ENCODE measurements at places on chromosomes 6 and 20.

DNA sequence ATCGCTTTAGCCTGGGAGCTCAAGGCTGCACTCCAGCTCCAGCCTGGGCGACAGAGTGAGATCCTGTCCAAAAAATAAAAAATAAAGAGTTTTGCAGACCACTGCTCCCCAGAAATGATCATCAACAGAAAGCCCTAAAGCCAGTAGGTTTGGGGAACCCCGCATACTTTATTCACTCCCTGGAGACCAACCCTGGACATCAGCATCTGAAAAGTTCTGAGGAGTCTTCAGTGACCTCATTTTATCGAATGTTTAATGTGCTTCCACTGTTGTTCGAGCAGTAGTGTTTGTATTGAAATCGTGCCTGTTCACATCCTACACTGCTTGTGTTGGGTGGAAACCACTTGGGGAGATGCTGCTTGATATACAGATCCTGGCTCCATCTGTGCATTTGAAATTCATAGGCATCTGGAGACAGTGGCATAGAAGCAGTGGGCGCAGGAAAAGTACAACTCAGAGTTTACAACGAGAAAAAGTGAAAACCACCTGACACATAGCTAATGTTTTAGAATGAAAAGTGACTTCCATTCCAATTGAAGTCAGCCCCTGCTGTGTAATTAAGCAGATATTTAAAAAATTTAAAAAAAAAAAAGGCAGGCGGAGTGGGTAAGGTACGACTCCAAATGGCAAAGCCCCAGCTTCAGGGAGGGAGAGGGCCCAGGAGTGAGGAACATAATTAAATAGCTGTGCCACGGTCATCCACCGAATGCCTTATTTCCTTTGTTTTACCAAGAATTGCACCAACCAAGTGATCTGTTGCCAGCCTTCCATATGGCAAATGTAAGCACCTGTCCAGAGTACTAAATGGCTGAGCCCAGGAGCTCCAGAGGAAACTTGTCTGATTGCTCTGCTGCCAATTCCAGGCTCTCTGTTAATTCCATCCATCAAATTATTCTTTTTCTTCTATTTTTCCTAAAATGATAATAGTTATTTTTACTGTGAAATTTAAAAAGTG is 100.4 kb upstream of the NAA20 start:
- no peak for DNase-seq

DNA sequence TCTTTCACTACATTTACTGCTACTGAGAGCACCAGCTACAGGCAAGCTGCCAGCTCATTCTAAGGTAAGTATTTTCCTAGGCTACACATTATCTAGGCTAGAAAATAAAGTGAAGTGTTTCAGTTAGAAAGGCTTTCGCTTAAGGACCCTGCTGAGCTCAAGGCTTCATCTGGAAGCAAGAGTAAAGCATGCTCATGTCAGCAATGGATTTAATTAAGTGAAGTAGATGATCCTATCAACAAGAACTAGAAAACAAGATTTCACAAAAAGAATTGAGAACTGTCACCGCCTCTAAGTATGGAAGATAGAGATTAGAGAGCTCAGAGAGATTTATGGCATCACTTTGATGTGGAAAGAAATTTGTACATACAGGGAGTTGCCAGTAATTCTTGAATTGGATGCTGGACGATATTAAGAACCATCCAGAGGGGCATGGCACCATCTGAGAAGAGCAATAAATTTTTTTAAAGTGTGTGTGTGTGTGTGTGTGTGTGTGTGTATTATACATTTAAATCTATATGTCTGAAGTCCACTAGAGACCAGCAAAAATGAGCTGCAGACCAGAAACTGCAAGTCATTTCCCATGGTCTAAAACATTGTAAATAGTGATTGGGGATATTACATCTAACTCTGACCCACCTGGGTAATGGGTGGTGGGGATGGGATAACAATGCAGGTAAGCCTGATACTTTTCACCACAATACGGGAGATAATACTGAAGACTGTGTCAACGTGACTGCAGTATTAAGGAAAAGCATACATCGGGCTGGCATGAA is 105.2 kb upstream of the MAP7 start:
- no peak for DNase-seq

- no peak for DNase-seq
These were observed 2.5 kb upstream of the HEY2 start for GRCh38 chr6:125746731-125747588.

DNA sequence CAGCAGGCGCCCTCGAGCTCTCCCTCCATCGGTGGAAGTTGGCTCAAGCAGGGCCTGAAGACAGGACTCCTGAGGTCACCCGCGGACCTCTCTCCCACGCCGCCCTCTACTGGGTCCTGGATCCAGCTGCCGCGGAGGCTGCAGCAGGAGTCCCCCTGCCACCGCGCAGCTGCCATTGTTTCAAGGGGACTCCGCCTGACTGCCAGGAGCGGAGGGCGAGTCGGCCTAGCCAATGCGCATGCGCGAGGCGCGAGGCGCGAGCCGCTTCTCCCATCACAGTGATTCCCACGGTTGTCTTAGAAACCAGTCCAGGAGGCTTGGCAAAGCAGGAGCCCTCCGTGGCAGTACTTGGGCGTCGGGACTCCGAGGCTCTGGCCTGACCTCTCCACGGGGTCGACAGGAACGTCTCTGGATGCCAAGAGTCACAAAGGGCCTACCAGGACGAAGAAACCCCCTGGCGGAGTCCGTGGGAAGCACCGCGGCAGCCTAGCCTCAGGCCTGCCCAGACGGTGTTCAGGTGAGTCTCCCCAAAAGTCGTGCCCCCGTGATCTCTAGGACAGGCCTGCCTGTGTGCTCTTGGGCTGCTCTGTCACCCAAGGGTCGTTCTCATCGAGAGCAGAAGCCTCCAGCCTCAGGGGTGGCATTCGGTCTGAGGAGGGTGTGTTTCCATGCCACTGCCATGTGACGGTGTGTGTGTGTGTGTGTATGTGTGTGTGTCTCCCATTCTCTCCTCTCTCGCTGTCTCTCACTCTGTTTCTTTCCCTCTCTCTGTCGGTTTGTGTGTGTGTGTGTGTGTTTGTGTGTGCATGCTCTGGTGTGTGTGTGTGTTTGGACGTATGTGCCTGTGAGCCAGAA is 290.6 kb upstream of the ZNF337 start:
- peak; percentile 32 for DNase-seq

- DNase-seq, result no peak
These were observed 26.7 kb downstream of the NTSR1 start for GRCh38 chr20:62735331-62735821.

DNA sequence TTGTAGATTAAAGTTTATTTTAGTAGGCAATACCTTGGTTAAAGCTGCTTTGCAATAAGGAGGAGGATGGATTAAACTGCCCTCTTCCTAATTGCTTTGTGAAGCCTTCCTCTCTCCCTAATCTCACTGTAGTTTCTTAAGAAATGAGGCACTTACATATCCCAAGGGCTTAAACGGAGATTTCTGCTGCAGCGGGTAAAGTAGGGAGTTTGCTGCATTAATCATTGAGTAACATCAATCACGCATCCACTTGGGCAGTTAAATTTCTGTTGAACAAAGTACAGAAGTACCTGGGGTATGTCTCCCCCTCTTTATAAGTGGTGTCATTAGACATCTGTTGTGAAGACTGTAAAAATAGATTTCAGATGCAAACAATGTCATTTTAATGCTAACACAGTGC is 29.5 kb upstream of the ARID1B start:
- DNase-seq, result no peak

GRCh38 chr6:41704656-41705310 is 30.6 kb downstream of the TFEB start:
- DNase-seq, result no peak

DNA sequence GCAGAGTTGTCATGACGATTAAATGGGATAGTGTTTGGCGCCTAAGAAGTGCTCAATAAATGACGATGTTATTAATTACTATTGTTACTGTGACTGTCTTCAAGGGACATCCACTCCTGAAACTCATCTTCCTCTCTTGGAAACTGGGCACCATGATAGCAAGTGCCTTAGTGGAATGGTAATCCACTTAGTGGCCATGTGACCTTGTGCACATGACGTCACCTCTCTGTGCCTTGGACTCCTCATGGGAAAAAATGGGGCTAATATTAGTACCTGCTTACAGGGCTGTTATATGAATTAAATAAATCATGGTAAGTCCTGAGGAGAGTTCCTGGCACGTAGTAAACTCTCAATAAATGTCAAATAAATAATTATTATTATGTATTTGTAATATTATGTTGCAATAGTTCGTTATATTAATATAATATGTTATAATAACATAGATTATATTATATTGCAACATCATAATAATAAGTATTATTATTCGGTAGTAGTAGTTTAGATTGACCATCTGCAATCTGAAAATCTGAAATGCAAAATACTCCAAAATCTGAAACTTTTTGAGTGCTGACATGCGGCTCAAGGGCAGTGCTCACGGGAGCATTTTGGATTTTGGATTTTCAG is 40.9 kb downstream of the EYA2 start:
- no peak for DNase-seq

DNA sequence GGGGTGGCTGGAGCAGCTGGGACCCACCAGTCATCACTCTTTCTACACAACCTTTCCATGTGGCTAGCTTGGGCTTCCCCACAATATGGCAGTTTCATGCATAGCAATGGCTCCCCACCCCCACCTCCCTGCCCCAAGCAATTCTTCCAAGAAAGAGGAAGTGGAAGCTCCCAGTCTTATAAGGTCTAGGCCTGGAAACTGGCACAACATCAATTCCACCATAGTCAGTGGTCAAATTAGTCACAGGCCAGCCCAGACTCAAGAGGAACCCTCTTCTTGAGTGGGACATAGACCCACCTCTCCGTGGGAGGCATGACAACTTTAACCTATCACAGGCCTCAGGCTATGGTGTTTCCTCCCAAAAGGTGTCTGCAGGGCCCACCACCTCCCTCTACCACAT is 17.7 kb downstream of the TGM6 start:
- DNase-seq, result no peak

DNA sequence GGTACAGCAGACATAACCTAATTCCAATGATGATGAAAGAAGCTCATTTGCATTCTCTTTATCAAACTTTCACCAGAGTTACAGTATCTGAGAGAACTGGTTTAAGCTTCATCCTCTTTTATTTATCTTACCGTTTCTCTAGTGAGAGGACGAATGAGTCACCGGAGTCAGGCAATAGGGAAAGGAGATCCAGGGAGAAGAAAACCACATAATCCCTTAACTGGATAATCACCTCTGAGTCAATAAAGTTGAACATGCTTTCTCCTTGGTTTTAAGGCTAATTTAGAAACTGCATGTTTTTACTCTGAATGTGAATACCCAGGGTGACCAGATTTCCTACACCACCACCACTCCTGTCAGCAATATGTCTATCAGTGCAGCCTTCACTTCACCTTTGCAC is 313.7 kb upstream of the TBX18 start:
- DNase-seq, result no peak

GRCh38 chr20:20461551-20461950 is 93.6 kb downstream of the INSM1 start:
- no peak for DNase-seq

DNA sequence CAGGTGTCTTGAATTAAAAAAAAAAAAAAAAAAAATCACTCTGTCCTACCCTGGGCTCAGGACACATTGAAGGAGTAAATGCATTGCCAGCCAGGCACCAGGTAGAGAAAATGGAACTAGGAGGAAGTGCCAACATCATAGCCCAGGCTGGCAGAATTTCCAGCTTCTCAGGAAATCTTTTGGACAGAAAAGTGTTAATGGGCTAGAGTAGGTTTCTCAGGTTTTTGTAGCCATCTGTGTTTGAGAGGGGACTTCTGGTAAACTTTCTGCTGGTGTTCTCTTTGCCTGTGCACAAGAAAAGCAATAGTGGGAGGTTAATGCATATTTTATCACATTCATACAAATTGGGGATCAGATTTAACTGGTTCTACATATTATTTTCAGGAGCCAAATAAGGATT is 678.3 kb upstream of the NRSN1 start:
- no peak for DNase-seq

DNA sequence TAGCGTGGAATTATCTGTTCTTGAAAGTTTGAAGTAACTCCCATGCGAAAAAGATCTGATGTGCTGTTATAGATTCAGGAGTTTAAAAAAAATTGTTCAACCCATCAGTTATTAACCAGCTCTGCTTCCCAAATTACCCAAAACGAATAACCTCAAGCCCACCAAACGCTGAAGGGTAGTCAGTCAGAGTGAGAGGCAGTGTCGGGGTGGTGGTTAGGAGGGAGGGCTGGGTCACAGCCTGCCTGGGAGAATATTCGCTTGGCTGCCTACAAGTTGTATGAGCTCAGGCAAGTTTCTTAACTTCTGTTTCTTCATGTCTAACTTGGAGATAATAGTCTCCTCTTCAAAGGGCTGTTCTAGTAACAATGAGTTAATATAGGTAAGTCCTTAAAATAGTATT is 114.6 kb downstream of the JPH2 start:
- DNase-seq, result no peak

- DNase-seq, result no peak
These were observed 30.4 kb downstream of the ADRM1 start for GRCh38 chr20:62332989-62333819.

DNA sequence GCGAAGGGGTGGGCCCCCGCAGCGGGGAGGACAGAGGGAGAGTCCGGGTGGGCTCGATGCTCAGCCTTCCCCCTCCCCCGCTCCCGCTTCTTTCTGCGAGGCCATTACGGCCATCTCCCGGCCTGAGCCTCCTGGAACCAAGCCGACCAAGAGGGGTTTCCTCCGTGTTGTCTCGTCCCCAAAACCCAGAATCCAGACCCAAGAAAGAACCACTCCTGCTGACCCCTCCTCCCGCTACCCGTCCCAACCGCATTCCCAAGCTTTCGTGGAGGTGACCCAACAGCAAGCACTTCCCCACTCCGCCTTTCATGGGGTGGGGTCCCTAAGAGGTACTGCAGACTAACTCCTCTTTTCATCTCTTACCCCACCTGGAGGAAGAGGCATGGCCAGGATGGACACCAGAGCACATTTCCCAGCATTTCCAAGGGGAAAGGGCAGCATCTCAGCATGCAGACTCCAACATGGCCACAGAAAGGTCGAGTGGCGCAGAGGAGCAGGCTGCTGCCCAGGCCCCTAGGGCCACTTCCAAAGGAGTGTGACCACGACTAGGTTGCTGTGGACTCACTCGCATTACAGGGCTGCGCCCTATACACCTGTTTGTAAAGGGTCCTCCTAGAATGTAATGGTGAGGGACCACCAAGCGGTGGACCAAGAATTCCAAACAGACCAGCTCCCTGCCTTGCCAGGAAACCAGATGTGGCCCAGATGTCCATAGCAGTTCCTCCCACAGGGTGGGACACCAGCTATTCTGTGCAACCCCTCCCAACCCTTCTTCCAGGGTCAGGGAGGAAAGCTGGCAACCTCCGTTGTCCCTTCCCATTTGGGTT is 53.4 kb downstream of the MRPL14 start:
- no peak for DNase-seq

- DNase-seq, result no peak
These were observed 1.8 kb downstream of the GTPBP2 start for GRCh38 chr6:43627008-43627825.

DNA sequence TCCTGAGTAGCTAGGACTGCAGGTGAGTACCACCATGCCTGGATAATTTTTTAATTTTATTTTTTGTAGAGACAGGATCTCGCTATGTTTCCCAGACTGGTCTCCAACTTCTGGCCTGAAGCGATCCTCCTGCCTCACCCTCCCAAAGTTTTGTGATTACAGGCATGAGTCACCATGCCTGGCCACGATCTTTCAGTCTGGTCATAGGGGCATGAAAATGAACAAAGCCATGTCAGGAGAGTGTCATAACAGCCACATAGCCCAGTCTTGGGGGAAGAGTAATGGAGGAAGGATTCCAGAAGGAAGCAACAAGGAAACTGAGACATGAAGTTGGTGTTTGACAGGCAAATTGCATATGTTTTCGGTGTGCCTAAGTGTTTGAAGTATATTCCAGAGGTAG is 17.0 kb upstream of the SNX3 start:
- no peak for DNase-seq

GRCh38 chr20:46291401-46291800 is 16.9 kb downstream of the CDH22 start:
- no peak for DNase-seq

Data from activated CD8-positive, alpha-beta memory T cell treated with anti-CD3 and anti-CD28 coated beads for 1 hour (primary cell).